GM06990 (cell line): ENCODE measurements at places on chromosomes 1 and 21.

DNA sequence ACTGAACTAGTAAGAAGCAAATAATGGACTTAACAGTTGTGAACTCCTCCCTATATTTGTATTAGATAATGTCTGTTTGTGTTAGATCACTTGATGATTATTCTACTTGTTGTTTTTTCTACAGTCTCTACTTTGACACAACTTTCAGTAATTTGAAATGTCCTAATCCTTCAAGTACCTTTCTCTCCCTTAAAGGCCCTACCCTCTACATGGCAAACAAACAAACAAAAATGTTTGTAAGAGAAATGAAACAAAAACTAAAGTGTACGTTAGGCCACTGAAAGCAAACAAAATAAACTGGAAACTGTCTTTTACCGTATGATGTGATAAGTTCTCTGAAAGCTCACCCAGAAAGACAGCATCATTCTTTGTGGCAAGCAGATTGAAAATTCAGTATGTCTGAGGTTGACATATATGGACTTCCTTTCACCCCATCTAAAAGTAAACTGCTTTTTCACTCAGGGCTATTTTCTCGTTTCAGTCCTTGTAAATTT lies 255.9 kb upstream of the SNX7 start:
- no peak for DNase-seq

DNA sequence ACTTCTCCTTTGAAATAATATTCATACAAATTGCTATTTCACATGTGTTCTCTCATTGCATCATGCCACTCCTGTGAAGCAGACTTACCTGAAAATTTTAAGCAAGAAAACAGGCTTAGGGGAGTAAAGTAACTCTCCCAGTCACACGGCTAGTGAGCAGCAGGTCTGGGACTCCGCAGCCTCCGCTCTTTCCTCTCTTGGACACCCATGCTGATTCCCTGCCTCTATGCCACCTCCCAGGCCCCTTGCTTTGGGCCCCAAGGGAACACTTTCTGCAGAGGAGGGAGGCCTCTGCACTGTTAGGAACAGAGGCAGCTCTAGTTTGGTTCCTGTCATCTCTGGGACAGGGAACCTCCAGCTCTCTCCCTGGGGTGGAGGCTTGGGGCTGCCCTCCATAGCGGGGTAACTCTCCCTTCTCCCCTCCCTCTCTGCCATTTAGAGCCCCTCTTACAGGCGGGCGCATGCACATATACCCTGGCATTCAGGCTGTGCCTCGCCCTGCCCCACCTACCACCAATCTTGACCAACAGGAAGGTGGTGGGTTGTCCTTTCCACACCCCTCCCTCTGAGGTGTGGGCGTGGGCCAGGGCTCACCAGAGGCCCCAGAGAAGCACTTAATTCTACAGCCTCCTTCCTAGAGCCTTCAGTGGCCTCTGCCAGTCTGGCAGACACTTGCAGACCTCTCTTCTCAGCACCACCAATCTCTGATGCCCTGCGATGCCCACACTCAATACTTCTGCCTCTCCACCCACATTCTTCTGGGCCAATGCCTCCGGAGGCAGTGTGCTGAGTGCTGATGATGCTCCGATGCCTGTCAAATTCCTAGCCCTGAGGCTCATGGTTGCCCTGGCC lies at the start of gene RXFP4:
RXFP4 (plus strand) TSS at position 646 of the 852 bp plus-strand sequence; CDS start at position 718, 72 bp downstream.
- no peak for DNase-seq

DNA sequence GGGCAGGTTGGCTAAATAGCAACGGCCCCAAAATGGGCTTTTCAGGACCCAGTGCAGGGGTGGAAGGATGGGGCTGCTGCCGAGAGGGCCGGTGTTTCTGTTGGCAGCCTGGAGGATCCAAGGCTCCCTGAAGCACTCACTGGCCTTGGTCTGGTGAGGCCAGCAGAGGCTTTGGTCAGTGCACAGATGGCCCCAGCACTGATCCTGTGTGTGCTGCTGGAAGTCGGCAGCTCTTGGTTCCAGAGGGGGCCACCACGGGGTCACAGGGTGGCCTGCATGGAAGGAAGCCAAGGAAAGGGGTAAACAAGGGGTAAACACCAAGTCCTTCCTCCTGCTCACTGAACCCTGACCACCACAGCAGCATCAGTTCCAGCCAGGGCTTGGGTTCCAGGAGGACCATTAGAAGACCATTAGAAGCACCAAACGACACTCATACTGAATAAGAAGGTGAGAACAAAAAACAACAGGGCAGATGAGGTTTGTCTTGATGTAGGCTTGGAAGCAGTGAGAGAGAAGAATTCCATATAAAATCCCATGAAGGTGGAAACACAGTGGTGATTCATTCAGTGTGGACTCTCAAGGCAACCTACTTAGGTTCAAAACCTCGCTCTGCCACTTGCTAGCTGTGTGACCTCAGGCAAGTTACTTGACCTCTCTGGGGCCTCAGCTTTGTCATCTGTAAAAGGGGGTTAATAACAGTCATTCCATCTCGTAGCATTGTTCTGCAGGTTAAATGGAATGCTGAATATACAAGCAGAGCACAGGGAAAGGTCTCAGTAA lies 184.5 kb downstream of the RUNX1 start:
- DNase-seq: no peak

DNA sequence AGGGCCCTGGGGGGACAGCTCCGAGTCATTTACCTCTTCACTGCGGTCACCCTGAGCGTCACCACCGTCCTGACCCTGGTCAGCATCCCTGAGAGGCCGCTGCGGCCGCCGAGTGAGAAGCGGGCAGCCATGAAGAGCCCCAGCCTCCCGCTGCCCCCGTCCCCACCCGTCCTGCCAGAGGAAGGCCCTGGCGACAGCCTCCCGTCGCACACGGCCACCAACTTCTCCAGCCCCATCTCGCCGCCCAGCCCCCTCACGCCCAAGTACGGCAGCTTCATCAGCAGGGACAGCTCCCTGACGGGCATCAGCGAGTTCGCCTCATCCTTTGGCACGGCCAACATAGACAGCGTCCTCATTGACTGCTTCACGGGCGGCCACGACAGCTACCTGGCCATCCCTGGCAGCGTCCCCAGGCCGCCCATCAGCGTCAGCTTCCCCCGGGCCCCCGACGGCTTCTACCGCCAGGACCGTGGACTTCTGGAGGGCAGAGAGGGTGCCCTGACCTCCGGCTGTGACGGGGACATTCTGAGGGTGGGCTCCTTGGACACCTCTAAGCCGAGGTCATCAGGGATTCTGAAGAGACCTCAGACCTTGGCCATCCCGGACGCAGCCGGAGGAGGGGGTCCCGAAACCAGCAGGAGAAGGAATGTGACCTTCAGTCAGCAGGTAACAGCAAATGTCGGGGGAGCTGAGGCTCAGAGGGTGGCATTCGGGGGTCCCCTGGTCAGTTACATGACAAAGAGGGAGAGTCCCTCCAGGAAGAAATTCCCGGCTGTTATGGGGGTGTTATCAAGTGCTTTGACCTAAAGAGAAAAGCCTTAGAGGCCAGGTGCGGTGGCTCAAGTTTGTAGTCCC lies 12.6 kb downstream of the SLC45A1 start:
- DNase-seq: no peak

DNA sequence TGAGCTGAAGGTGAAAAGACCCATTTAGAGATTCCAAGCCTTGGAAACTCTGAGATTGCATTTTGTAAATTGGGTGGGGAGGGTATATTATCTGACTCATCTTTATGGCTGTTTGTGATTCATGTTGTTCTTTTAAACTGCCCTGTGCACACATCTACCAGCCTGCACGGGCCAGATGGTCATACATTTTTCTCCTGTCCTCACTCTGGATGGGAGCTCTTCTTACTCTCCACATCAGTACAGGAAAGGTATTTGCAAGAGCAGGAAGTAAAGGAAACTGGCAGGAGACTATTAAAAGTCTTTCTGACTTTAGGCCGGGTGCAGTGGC lies 14.3 kb upstream of the NMNAT2 start:
- no peak for DNase-seq

GRCh38 chr21:42083361-42083690 lies 12.2 kb downstream of the UMODL1 start:
- no peak for DNase-seq

- DNase-seq: no peak
Observed at GRCh38 chr1:93257889-93258288, 77.4 kb downstream of the CCDC18 start.

DNA sequence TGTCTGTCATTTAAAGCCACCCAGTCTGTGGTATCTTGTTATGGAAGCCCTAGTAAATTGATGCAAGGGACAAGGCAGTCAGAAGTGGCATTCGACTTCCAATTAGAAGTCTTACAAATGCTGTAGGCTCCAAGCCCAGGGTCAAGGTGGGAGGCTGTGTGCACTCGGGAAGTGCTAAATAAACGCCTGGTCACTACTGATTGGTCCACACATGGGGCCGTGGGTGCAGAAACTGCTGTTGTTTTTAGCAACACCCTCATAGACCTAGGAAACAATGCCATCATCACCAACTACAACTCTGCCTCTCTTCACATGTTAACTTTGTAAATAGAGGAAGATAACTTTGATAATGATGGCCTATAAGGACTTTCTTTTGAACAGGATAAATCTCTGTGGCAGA lies 20.2 kb upstream of the ZBTB21 start:
- DNase-seq: no peak

GRCh38 chr1:241817331-241817792 lies 30.6 kb upstream of the EXO1 start:
- DNase-seq: no peak

DNA sequence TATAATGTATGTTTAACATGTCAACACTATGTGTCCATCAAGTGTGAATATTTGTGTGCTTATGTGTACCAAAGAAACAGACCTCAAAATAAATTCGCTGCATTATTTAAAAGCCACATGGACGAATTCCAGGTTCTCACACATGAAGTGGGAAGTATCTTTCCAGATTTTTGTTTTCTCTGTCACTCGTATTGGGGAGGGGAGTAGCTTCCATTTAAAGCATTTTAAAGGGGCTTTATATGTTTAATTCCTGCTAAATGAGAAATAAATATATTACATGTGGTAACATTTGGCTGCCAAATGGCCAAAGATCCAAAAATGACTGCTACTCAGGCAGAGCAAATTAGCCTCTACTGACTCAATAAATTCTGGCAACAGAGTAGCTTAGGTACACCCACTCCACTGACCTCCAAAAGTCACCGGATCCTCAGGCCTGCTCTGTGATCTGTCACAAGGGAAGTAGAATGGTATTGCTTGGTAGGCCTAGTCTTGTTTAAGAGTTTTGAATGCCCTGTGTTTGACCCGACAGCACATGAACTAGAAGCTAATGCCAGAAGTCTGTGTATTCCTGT lies 178.1 kb downstream of the ZP4 start:
- DNase-seq: no peak

DNA sequence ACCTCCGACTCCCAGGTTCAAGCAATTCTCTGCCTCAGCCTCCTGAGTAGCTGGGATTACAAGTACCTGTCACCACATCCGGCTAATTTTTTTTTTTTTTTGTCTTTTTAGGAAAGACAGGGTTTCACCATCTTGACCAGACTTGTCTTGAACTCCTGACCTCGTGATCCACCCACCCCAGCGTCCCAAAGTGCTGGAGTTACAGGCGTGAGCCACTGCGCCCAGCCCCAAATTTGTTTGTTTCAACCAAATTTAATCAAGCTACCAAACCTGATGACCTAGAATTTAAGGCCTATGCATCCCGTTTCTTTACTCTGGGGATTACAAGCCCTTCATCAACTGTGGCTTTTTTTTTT lies 58.3 kb upstream of the TBX15 start:
- no peak for DNase-seq

GRCh38 chr21:35005077-35005476 lies 44.0 kb downstream of the RUNX1 start:
- no peak for DNase-seq

- DNase-seq: no peak
Observed at GRCh38 chr1:244968471-244968871, 104.1 kb upstream of the HNRNPU start.

GRCh38 chr1:55418208-55419000 lies 203.2 kb upstream of the USP24 start:
- no peak for DNase-seq
